Activated CD8-positive, alpha-beta T cell treated with anti-CD3 and anti-CD28 coated beads, Interleukin-2, amount 10 ng/mL, durations not matched to agents 7 days and 5 days (primary cell): ENCODE measurements at places on chromosomes 5 and 9. TPM values are rescaled to one million over a fixed set of nuclear protein-coding genes. Genes with fewer than 3 reads are reported as not detected.

The NACC2 gene
- total RNA-seq = 5.6 TPM

GRCh38 chr5:122404018-122404417 is 92.0 kb downstream of the SNCAIP start:
- no peaks in the 10 kb centered on the region for H3K27me3 ChIP-seq
- no peak overlapping the region for H3K27ac ChIP-seq
- no peak for DNase-seq
- H3K4me1 ChIP-seq = no peaks in the 10 kb centered on the region

The PLK2 gene
- 2.2 TPM for total RNA-seq

The CCDC152 gene
- total RNA-seq = 7.0 TPM

GRCh38 chr5:165209101-165209727 is 1703.8 kb downstream of the MAT2B start:
- no peak for DNase-seq
- H3K27ac ChIP-seq = no peak overlapping the region
- no peaks in the 10 kb centered on the region for H3K27me3 ChIP-seq
- no peaks in the 10 kb centered on the region for H3K36me3 ChIP-seq
- H3K4me3 ChIP-seq = no peak overlapping the region
- no peaks in the 10 kb centered on the region for H3K4me1 ChIP-seq

DNA sequence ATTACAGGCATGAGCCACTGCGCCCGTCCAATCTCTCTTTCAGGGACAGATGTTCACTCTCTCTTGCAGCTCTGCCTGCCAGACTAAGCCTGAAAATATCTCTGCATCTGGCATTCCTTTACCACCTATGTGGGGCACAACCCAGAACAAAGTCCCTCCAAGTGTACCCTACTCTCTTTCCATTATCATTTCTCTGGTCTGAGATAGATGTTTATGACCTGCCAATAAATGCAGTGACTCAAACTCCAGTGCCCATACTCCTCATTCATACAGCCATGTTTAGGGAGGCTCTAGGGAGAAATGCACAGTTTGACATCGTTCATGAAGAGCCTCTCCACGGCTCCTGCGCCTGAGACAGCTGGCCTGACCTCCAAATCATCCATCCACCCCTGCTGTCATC is at the start of gene BTNL3:
Gene BTNL3 (plus strand): TSS at position 255 of the 400 bp plus-strand sequence. CDS start 183 bp downstream, outside the sequence.
- H3K4me3 ChIP-seq = no peak within 1 kb of the TSS

- DNase-seq = no peak
- H3K4me3 ChIP-seq = no peak overlapping the region
- no peaks in the 10 kb centered on the region for H3K36me3 ChIP-seq
- no peaks in the 10 kb centered on the region for H3K4me1 ChIP-seq
Measured at GRCh38 chr9:84366683-84367082, 26.1 kb upstream of the SLC28A3 start.

DNA sequence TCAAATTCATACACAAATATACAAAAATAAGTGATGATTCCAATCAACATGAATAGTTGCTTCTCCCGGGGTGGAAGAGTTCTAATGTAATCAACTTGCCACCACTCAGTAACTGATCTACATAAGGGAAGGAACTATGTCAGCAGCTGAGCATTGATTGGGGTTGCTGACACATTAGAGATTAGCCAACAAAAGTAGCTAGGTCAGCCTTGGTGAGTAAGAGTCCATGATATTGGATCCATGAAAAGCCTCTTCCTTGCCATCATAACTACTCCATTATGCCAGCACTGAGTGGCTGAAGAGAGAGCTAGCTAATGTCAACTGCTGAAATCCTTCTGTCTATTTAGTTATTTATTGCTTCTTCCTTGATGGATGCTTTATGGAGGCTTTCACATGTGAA is 309.8 kb downstream of the NFIB start:
- no peaks in the 10 kb centered on the region for H3K36me3 ChIP-seq
- no peak overlapping the region for H3K4me3 ChIP-seq
- H3K27ac ChIP-seq = no peak overlapping the region
- DNase-seq = no peak

- no peaks in the 10 kb centered on the region for H3K27me3 ChIP-seq
- H3K4me1 ChIP-seq = peaks cover 67% of the 10 kb centered on the region
- DNase-seq = no peak
- peaks cover 21% of the 10 kb centered on the region for H3K36me3 ChIP-seq
Measured at GRCh38 chr5:99034336-99034735, 105.5 kb upstream of the CHD1 start.
